ENCODE measurements at places on chromosomes 11 and 22.

DNA sequence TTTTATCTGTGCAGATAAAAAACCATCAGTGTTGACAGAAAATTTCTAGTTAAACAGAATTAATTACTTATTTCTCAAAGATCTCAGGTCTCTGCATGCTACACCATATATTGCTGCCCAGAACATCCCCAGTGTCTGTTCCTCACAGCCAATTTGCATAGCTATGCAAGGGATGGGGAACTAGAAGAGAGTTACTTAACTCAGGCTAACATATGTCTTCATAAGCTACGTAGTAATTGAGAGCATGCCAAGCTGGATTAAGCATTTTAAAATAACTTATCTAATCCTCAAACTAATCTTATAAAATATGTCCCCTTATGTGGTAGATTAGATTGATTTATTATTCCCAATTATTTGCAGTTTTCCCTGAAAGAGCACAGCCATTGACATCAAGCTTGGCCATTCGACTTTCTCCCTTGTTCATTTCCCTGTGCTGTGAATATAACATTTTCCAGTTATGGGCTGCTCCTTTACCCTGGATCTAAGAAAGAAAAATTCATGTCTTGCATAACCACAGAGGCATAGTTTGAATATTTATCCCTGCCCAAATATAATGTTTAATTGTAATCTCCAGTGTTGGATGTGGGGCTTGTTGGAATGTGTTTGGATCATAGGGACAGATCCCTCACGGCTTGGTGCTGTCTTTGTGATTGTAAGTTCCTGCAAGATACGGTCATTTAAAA lies 69.1 kb downstream of the C11orf87 start:
- DNase-seq: no peak

DNA sequence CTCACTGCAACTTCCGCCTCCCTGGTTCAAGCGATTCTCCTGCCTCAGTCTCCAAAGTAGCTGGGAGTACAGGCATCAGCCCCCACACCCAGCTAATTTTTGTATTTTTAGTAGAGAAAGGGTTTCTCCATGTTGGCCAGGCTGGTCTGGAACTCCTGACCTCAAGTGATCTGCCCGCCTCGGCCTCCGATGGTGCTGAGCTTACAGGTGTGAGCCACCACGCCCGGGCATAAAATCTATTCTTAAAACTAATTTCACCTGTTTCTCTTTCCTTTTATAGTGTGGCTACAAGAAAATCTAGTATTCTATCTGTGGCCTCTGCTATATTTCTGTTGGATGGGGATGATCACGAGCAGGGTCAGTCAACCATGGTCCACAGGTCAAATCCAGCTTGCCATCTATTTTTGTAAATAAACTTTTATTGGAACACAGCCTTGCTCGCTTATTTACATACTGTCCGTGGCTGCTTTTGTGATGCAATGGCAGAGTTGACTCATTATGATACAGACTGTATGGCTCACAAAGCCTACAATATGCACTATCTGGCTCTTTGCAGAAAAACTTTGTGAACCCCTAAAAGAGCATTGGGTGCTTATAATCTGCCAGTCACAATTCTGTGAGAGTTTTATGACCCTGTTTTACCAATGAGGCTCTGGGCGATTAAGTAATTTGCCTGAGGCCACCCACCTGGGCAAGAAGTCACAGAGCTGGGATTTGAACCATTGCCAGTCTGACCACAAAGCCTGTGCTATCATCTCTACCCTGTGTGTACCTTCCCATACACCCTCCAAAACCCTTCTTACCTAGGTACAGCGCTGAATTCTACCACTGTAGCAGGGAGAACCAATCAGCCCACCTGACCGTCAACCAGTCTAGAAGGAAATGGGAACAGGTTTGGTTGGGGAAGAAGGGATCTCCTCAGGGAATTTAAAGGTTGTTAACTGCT lies 28.3 kb downstream of the SLC1A2 start:
- peak; percentile 25 for DNase-seq

DNA sequence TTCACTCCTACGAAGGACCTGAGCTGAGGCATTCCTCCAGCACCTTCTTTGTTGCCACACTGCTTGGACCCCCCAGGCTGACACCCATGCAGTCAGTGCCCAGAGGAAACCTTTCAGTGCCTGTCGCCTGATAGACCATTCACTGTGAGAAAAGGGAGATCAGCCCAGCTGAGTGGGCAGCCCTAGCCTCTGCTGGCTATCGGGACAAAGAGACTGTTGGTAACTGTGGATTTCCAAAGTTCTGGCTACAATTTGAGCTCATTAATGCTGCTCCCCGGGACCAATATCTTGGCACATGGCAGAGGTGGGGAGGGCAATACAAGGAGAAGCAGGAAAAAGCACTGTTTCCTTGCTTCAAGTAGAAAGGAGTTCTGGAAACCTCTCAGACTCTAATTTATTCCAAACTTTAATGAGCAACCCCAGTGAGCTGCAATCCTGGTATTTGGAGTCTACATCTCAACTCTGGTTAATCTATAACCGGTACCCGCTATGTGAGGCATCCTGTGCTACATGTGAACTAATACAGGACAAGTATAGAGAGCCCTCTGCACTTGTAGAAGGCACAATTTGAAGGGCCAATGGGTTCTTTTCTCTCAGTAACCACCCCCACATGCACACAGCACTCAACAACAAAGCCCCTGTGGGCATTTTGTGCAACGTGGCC lies 200.7 kb upstream of the NCAM1 start:
- no peak for DNase-seq

GRCh38 chr11:27130806-27131205 lies 90.2 kb downstream of the BBOX1 start:
- no peak for DNase-seq

- no peak for DNase-seq
Observed at GRCh38 chr11:14334893-14335292, 24.1 kb downstream of the RRAS2 start.

DNA sequence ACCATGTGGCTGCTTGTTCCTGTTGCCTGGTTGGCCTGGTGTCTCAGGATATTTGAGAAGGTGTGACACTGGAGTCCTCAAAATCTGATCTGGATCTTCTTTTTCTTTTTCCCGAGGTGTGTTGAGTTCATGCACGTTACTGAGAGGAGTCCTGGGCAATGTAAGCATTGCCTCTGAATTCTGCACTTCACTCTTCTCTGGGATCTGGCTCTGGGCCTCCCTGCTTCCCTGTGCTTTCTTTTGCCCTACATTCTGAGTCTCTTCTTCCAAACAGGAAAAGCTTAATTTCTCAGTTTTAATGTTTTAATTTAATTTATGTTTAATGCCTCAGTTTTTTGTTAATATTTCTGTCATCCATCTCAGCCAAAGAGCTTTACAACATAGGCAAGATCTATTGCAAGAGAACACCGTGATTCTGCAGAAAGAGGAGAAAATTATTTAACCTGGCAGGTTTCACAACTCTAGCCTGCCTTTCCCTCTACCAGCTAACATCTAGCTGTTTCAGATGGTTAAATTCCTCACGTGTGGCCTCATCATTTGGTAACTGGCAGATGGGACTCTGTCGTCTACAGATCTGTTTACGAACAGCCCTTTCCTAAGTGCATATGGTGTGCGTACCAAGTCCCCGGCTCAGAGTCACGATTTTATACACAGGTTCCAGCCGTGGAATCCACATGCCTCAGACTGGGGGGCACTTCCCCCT lies 24.7 kb downstream of the LDLRAD3 start:
- DNase-seq: no peak

DNA sequence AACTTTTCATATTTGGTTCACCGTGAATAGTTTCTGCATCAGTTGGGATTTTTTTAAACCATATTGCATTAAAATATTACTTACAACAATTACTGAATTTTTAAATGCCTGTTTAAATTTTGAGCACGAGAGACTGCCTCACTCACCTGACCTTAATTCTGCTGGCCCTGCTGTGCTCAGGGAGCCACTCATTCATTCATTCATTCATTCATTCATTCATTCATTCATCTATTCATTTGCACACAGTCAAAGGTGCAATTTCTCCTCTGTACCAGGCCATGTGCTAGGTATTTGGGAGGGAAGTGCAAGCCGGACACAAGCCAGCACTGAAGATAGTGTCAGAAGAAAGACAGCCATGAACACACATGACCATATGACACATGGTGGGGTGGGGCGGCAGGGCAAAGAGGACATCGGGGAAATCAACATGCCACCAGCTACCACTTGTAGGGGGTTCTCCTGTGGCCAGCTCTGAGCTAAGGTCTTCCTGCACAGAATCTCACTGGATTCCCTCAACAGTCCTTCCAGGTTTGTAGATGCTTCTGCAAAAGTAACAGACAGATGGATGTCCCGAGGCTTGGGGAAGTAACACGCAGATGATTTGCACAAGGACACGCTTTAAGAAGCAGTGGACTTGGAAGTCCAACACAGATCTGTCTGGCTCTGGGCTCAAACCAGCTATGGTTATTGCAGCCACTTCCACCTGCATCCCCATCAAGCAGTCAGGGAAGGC lies 568 bp upstream of the CSF2RB start:
- no peak for DNase-seq

DNA sequence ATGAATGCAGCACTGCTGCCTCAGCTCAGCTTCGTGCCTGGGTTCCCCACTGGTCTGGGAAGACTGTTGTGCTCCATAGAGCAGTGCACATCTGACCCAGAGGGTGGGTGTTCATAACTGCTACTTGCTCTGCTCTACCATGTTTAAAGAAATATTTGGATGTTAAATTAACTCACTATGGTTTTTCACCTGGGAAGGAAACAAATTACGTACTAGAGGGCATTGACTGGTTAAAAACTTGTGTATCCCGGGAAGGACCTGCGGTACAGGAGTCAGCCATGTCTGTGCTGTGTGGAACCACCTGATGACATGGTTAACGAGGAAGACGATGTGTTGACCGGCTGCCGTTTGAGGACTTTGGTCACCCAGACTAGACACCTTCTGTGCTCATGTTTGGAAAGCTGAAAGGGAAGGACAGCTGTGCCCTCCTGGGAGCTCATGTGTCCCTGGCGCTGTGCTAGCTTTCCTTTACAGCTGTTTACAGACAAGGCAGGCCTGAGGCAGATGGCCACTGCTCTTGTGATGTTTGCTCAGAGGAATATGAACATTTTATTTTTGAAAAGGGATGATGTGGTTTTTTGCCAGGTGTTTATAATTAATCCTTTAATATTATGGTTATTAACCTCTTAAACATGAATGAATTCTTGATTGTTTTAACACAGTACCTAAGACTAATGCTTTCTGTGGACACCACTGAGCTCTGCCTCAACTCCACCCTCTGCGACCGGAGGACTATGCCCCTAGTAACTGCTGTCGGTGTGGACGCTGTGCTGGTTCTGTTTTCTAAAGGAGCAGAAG lies 14.3 kb upstream of the AIFM3 start:
- DNase-seq: no peak
